H1 (cell line): ENCODE measurements at places on chromosomes 16 and 17.
A peak's percentile ranks its signal among the peaks of the same experiment; 100 is the strongest.

DNA sequence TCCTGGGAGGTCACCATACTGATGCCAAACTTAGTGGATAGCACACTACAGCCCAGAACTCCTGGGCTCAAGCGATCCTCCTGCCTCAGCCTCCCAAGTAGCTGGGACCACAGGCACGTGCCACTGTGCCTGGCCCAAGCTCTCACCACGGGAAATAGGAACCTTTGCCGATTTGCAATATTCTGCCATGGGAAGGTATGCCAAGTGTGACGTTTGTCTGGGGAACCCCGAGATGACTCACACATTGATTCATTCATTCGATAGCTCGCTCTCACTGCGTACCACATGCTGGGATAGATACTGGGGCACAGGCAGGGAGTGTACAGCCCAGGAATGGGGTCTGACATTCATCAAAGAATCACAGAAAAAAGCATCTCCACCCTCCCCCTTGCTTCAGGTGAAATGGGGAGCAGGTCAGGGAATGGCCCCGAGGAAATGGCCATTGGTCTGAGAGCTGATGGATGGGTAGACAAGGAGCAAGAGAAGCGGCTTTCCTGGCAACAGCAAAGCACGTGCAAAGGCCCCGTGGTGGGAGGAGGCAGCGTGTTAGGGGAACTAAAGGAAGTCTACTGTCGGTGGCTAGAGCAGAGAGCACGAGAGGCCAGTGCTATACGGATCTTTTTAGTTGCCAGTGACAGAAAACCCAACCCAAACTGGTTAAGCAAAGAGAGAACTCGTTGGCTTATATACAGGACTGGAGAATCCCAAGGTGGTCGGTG lies 44.1 kb downstream of the DNAH17 start:
- no peak for DNase-seq

- no peak for DNase-seq
Observed at GRCh38 chr16:78903237-78903636, 697.3 kb downstream of the MAF start.

- DNase-seq: no peak
Observed at GRCh38 chr17:7686222-7687071, 843 bp downstream of the TP53 start.

DNA sequence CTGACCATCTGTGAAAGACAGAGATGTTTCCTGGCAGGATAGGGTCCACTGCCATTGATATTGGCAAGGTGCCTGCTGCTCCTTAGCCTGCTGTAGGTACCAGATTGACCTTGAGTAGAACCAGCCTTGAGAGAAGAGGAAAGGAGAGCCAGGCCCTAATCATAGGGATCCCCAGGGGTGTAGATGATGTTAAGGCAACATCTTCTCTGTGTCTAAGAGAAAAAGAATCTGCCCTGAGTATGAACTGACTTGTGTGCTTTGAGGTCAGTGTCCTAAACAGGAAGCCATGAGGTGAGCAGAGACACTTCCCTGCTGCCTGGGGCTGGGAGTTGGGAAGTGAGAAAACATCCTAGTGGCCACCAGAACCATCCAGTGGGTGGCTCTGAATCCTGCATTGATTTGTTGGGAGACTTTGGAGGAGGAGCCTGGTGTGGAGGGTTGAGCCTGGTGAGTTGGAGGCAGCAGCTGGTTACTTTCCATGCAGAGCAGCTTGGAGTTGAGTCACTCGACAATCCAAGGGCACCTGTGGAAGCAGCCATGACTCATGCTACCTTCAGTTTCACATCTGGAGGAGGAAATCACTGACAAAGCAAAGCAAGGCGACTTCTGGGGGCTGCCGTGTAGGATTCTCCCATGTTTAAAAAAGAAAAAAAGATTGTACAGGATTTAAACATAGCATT lies 47.8 kb downstream of the BMERB1 start:
- peak; percentile 75 for DNase-seq

- DNase-seq: no peak
Observed at GRCh38 chr16:69199382-69199781, 12.4 kb downstream of the SNTB2 start.

GRCh38 chr17:77391668-77392375 lies 251.1 kb downstream of the SEC14L1 start:
- peak; percentile 31 for DNase-seq

DNA sequence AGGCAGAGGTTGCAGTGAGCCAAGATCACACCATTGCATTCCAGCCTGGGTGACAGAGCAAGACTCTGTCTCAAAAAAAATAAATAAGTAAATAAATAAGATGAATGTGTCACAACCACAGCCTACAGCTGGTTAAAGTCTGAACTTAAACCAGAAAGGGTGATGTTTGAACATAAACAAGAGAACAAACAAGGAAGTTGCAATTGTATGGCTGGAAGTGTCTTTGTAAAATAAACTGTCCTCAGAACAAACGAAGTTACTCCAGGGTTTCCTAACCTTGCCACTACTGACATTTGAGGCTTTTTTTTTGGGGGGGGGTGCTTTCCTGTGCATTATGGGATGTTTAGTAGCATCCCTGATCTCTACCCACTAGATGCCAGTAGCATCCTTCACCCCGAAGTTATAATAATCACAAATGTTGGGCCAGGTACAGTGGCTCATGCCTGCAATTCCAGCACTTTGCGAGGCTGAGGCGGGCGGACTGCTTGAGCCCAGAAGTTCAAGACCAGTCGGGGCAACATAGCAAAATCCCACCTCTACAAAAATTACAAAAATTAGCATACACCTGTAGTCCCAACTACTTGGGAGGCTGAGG lies 119.2 kb downstream of the XYLT1 start:
- no peak for DNase-seq

GRCh38 chr16:85728879-85729278 lies 22.0 kb downstream of the C16orf74 start:
- DNase-seq: peak; percentile 79

- DNase-seq: no peak
Observed at GRCh38 chr16:62021161-62021581, 15.1 kb downstream of the CDH8 start.

- no peak for DNase-seq
Observed at GRCh38 chr17:32261936-32262510, 3.6 kb upstream of the RHBDL3 start.

DNA sequence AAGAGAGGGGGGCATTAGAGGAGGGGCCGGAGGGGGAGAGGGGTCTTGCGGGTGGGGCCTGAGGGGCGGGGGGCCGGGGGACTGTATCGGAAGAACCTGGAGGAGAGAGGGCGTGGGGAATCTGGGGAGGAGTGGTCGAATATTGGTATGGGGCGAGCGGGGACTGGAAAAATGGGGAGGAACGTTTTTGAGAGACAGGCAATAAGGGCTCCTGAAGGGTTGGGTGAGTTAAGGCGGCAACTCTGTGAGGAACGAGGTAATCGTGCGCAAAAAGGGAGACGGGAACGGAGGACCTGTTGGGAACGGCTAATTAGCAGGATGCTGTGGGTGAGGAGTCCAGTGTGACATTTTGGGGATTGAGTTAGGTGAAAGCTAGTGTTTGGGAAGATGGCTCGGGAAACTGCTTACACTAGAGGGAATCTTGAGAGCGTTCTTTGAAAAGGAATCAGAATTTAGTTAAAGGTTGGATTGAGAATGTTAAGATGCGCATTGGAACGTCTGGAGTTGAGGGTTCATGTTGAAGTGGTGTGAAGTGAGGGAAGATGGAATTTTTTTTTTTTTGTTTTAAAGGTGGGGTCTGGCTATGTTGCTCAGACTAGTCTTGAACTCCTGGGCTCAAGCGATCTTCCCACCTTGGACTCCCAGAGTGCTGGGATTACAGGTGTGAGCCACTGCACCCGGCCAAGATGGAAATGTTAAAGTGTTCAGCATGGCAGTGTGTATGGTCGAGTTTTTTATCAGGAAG lies 662 bp downstream of the WIPF2 start:
- peak; percentile 29 for DNase-seq

GRCh38 chr17:8153957-8154607 lies 1.9 kb upstream of the PER1 start:
- DNase-seq: peak; percentile 75

- DNase-seq: no peak
Observed at GRCh38 chr17:16467886-16468285, 24.1 kb downstream of the LRRC75A start.

DNA sequence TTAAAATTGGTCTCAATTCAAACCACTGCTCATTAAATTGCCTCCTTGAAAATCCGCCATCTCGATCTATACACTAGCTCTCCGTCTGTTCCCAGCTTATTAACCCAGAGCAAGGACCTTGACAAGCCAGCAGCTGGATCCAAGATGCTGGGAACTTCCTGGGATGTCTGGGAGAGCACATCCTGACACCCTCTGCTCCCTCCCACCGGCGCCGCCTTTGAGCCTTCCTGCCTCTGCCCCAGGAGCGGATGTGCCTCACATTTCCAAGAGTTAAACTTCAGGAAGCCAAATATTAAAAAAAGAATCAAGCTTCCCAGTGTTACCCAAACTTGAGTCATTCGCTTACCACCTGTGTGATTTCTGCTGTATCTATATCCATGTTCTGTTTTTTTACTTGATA lies 107.9 kb downstream of the HAPSTR1 start:
- DNase-seq: no peak

DNA sequence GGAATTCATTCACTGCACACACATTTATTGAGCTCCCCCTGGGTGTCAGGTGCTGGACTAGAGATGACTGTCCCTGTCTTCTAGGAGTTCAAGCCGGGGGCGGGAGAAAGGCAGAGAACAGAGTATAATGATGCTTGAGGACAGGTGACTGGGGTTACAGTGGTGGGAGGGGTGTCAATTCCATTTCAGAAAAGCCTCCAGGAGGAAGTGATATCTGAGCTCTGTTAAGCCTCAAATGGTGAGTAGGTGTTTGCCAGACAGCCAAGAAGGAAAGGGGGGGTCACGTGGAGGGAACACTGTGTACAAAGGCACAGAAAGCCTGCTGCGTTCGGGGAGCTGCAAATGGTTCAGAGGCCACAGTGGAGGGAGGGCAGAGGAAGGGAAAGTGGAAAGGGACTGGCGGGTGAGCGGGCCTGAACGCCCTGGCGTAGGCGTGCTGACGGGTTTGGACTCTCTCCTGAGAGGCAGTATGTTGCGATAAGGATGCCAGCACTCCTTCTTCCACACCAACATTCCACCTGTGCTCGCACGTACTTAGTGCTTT lies 9.7 kb upstream of the NXPH3 start:
- DNase-seq: no peak

- no peak for DNase-seq
Observed at GRCh38 chr16:77408607-77409006, 26.2 kb downstream of the ADAMTS18 start.

- DNase-seq: no peak
Observed at GRCh38 chr17:50547736-50548083, 736 bp downstream of the SPATA20 start.

DNA sequence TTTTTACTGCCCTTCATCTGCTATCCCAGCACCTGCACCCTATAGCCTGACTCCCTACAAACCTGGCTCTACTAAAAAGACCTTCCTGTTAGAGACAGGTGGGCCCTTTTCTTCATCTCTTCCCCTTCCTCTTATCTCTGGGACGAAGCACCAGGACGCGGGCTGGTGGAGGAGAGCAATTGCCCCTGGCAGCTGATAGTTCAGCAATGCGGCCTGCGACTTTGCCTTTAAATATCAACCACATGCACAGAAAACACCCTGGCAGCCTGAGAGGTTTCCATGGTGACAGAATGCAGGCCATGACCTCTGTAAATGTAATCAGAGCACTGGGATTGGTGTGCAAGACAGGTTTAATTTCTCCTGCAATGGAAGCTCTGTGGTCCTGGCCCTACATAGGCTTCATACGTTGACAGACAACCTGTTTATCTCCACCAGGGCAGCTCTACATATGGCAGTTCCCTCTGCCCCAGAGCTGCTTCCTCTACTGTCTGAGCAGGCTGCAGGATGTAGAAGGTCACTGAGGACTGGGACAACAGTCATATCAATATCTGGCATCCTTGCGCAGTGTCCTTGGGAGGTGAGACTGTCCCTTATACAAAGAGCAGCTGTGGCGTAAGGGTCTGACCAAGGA lies 10.0 kb upstream of the SKAP1 start:
- no peak for DNase-seq

GRCh38 chr17:50593321-50593720 lies 32.8 kb downstream of the CACNA1G start:
- no peak for DNase-seq

- DNase-seq: no peak
Observed at GRCh38 chr16:3656491-3657468, 2.3 kb downstream of the DNASE1 start.

DNA sequence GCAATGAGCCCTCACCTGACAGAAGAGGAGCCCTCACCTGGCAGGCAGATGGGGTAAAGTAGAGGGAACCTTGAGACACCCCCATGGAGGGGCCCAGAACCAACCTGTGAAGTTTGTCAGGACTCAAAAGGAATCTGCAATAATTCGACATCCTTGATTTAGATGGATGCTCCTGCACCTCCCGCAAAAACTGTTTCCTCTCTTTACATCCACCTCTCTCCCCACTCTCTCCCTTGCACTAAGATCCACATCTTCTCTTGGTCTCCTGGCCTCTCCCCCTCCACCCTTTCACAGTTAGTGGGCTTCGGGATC lies 34.9 kb upstream of the RBFOX3 start:
- DNase-seq: no peak

DNA sequence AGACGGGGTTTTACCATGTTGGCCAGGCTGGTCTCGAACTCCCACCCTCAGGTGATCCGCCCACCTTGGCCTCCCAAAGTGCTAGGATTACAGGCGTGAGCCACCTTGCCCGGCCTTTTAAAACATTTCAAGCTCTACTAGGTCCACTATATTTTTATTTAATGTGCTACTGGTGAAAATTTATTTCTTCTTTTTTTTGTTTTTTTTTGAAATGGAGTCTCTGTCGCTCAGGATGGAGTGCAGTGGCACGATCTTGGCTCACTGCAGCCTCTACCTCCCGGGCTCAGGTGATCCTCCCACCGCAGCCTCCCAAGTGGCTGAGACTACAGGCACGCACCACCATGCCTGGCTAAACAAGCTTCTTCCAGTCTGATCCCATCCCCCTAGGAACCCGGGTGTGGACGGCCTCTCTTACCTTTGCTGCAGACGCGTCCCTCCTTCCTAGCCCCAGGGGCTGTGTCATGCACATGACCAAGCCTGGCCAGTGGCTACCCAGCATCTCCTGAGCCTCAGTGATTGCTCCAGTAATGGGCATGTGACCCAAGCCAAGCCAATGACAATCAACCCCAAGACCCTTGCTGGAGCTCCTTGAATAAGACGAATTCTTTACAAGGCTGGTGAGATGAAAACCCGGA lies 40.1 kb upstream of the LITAF start:
- no peak for DNase-seq

- no peak for DNase-seq
Observed at GRCh38 chr17:47352848-47353247, 29.1 kb downstream of the EFCAB13 start.

DNA sequence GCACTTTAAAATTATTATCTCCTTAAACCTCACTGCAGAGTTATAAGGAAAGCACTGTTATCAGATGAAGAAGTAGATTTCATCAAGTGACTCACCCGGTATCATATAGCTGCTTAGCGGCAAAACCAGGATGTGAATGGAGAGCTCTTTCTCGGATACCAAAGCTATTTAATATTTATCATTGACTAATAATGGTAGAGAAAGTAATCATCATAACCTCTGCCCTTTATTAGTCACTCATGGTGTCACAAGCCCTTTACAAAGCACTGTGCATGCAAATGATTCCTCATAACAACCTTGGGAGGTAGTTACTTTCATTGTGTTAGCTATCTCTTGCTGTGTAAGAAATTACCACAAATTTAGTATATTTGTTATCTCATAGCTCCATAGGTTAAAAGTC lies 592.9 kb downstream of the MAF start:
- no peak for DNase-seq
